Small intestine (tissue), 16 donors: ENCODE measurements at places on chromosomes 3 and 15.

DNA sequence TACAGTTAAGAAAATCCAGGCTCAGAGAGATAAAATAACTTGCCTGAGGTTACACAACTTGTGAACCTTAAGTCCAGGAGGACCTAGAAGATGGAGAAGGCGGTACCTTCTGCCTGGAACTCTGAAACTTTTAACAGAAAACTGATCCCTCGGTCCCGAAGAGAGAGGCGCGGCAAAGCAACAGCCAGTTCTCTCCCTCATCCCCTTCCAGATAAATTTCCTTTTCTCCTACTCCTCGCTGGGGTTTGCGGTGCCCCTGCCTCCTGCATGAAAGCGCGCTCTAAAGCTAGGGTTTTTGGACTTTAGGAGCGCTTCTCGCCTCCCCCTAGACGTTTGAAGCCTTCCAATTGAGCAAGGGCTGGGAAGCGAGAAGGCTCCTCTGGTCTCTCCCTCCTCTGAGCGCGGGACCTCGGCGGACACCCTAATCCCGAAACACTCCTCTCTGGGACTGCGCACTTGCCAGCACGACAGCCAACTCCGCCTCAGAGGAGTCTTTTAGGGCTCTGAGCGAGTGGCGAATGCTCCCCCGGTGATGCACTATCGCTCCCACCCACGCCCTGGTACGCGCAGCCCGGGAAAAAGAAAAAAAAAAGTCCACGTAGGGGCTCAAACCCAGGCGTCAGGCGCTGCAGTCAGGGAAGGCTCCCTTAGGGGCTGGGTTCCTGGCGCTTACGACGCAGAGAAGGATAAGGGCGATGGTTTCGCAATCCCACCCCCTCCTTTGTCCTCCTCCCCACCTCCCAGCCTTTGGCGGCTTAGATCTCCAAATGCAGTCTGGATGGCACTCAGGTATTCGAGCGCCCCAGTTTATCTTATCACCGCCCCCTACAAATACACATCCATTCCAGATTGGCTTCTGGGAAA is 7.9 kb upstream of the EOMES start:
- no peak for DNase-seq

DNA sequence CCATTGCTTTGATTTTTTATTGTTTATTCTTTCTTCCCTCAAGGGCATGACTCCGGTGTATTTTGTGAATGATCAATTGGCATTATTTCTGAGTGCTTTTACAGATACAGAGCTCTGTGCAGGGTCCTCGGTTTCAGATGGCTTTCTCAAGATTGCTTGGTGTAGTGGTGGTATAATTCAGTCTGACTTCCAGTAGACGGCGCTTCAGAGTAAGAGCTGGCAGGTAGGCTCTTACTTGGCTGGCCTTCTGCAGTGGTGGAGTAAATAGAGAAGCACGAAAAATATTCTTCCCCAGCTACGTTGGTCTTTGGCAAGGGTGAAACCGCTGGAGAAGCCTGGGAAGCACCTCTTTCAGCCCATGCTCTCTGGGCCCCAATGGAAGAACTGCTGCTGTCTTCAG is 723.0 kb upstream of the BCHE start:
- DNase-seq = no peak

GRCh38 chr3:165390166-165390565 is 194.0 kb upstream of the SLITRK3 start:
- DNase-seq = no peak

DNA sequence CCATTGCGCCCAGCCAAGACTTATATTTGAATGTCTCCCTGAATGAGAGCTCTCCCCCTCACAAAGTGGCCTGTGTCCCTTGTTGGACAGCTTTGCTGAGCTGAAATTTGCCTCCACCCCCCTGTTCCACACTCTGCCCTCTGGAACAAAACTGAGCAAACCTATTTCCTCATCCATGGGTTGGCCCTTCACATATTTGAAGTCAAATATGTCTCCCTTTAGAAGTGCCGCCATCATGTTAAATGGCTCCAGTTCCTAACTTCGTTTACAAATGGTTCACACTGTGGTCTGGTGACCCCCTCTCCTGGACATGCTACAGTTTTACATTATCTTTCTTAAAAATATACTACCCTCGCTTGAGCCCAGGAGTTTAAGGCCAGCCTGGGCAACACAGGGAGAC is 4.6 kb downstream of the PLIN1 start:
- no peak for DNase-seq

DNA sequence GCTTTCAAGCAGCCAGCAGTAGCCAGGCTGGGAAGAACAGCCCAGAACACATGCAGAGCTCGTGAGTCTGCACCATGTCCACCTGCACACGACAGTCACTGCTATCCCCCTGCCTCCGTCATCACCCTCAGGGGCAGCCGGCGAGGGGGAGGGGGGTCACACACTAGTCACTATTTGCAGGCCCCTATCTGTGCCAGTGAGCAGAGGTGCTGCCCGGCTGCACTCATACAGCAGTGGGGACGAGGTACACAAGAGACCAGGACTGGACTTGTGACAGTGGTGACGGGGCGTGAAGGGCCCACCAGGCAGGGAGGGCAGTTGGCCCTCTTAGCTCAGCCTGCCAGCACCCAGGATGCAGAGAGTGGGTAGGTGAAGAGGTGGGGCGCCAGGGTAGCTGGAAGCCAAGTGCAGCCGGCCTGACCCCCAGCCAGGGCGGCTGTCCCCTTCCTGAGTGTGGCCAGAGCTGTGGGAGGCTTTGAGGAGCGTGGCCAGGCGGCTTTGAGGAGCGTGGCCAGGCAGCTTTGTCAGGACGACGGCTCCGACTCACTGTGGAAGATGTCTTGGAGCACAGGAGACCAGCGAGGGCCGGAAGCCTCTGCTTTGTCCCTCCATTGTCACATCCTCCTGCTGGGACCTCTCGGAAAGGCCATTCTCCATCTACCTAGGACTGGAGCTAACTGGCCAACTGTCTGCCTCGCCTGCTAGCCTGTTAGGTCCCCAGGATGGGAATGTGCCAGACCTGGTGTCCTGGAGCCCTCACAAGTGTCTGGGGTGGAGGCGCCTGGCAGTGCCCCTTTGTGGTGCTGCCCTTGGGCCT is 52.1 kb upstream of the FGD5 start:
- DNase-seq = no peak
